ENCODE measurements at places on chromosomes 6 and 20.
A peak's percentile ranks its signal among the peaks of the same experiment; 100 is the strongest.

- no peak for DNase-seq
Measured at GRCh38 chr6:126422912-126423311, 83.0 kb downstream of the CENPW start.

DNA sequence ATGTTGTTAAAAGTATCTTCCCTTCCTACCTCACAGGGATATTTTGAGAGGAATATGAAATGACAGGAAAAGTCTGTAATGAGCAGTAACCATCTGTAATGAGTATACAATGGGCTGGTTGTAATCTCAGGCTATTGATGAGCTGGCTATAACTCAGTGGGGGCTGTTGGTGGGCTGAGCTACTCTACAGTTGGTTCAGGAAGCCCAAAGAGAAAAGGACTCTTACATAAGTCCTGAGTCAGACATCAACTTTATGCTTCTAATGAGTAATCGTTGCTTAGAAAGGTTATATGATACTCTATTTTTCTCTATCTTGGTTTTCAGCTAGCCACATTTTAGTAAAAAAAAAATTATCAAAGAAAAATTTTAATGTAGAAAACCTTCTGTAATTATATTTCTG lies 26.4 kb downstream of the ZNF391 start:
- no peak for DNase-seq

- DNase-seq, result no peak
Measured at GRCh38 chr6:43891072-43891870, 121.3 kb downstream of the VEGFA start.

DNA sequence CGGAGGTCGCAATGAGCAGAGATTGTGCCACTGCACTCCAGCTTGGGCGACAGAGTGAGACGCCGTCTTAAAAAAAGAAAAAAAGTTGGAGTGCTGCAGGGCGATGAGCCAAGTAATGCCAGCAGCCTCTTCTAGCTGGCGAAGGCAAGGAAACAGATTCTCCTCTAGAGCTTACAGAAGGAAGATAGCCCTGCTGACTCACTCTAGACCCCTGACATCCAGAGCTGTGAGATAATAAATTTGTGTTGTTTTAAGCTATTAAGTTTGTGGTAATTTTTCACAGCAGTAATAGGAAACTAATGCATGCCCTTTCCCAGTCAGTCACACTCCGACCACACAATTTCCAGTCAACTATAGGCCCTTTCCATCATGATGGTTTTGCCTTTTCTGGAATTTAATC lies 16.4 kb downstream of the PRSS16 start:
- no peak for DNase-seq

GRCh38 chr6:149984773-149985172 lies 21.0 kb downstream of the ULBP1 start:
- DNase-seq, result no peak

- no peak for DNase-seq
Measured at GRCh38 chr6:34469499-34469898, 3.6 kb downstream of the PACSIN1 start.

DNA sequence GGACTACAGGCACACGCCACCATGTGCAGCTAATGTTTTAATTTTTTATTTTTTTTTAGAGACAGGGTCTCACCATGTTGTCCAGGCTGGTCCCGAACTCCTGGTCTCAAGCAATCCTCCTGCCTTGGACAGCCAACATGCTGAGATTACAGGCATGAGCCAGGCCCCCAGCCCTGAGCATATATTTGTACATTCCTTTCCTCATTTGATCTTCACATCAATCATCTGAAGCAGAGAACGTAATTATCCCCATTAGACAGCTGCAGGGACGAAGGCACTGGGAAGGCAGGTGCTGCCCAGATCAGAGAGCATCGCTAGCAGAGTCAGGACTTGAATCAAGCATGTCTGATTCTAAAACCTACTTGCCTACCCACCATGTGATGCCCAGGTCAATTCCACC lies 41.0 kb upstream of the SIRPA start:
- no peak for DNase-seq

GRCh38 chr6:53326372-53327016 lies 22.3 kb downstream of the ELOVL5 start:
- DNase-seq, result peak; percentile 97

- no peak for DNase-seq
Measured at GRCh38 chr6:77487808-77488425, 24.6 kb upstream of the HTR1B start.

DNA sequence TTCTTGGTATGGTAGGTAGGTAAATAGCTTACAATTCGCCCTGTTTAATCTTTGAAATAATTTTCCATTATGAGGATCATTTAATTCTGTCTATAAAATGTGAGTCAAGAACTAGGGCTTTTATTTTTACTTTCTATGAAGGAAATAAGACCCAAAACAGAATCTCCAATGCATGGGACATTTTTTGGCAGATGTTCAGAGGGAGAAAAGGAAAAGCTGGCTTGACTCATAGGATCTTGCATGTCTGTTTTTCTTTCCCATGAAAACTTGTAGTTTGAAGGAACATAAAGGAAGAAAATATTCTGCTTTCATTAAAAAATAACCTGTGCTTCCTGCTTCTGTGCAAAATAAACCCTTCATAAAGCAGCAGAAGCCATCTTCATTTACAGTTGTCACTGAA lies 143.1 kb upstream of the INSM1 start:
- no peak for DNase-seq

DNA sequence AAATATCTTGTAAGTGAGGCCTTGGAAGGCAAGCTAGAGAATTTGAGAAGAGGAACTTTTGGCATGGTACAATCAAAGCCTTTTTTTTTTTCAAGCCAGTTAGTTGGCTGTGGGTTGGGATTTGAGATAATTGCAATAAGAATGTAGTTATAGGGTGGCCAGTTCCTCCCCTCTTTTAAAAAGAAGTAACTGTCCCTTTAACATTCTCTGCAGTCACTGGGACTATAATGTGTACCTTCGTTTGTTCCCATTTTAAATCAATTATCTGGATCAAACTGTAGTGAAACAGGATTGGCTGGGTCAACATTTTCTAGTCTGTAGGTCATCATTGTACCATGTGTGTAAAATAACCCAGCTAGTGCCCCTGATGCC lies 212.3 kb upstream of the LAMP5 start:
- DNase-seq, result no peak

GRCh38 chr6:144741659-144742058 lies 456.5 kb downstream of the UTRN start:
- DNase-seq, result no peak

- peak; percentile 52 for DNase-seq
Measured at GRCh38 chr6:112337209-112337638, 9.9 kb upstream of the RFPL4B start.

DNA sequence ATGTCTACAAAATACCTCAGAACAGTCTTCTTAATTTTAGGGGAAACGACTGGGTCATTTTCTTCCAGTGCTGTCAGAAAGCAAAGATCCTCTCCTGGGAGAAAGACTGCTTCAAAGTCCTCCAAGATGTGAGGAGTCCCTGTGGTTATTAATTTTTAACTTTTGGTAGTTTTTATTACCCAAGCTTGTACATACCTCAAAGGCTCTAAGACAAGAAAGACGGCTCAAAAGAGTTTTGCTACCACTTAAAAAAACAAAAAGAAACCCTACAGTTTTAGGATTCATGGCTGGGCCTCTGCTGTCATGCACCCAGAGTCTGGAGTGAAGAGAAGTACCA lies 56.1 kb upstream of the APCDD1L start:
- DNase-seq, result no peak

DNA sequence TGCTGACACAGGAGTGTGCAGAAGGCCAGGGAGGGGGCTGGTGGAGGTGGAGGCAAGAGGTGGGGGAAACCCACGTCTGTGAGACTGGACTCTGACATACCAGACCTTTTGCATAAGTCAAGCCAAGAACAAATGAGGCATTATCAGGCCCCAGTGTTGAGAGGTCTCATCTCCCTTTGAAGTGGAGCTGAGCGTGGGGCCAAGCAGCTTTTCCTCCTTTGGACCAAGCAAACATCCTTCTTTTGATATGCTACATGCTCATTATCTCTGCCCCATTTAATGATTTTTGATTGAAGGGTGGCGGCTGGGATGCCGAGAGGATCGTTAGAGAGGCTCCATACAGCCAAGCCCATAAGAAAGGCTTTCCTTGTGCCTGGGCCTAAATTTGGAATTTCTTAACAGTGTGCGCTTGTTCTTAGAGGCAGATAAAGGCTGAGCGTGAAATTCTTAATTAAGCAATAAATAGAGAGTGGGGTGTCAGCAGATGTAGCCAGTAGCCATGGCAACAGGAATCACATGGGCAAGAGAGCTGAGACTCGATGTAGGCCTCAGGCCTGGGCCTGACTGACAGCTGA lies 244.5 kb downstream of the PKHD1 start:
- DNase-seq, result no peak

GRCh38 chr20:50034567-50035180 lies 51.9 kb downstream of the SNAI1 start:
- DNase-seq, result no peak

DNA sequence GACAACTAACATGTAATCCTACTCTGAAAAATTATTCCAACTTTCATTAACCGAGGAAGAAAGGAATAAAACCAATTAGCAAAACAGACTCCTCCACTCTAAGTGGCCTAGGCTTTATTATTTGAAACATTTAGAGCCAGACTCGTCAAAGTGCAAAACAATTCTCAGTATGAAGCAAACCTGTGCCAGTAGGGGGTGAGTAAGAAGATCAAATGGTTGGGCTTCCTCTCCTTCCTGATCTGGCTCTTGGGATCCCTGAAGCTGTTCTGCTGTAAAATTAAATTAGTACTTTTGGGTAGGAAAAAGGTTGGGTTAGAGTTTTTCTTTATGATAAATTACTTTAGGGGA lies 177.6 kb upstream of the MAN1A1 start:
- DNase-seq, result no peak

DNA sequence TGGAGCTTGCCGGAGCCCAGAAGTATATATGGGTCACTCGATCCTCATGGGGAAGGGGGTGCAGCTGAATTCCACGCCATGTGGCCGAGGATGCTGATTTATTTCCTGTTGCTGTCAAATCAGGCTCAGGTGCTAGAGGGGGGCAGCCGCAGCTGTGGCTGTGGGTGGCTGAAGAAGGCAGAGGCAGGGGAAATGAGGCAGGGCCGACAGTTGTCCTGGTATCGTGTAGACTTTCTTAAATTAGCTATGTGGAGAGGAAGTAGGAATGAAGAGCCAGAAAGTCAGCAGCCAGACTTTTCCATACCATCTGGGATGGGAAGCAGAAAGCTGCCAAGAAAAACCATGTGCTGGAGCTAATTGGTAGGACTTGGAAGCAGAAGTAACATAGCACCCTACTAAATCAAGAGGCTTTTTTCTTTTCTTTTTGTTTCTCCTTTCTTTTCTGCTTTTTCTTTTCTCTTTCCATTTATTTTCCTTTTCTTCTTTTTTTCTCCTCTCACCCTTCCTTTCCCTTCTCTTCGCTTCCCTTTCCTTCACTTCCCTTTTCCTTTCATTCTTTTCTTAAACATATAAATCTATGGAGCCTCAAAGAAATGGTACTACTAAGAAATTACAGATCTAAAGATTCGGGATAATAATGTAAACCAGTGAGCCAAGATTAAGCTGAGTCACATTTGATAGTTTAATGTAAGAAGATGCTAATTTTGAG lies 90.6 kb upstream of the CD83 start:
- peak; percentile 53 for DNase-seq

DNA sequence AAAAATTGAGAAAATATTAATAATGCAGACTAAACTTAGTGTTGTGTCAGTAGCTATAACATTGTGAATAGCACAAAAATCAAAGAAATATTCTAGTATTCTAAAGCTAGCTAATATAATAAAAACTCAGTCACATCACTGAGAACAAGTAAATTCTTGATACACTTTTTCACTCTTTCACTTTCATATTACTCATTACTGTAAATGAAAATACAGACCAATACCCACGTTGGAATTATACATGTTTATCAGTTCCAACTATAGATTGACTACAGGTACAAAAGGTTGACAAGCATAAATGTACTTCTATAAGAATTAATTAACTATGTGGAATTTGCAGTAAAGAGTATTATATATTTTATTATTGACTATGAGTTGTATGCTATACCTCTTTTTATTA lies 1043.4 kb upstream of the FLRT3 start:
- DNase-seq, result no peak

- DNase-seq, result no peak
Measured at GRCh38 chr6:108632441-108632840, 71.7 kb downstream of the FOXO3 start.

GRCh38 chr20:2752567-2753460 lies 47.6 kb downstream of the CPXM1 start:
- no peak for DNase-seq

DNA sequence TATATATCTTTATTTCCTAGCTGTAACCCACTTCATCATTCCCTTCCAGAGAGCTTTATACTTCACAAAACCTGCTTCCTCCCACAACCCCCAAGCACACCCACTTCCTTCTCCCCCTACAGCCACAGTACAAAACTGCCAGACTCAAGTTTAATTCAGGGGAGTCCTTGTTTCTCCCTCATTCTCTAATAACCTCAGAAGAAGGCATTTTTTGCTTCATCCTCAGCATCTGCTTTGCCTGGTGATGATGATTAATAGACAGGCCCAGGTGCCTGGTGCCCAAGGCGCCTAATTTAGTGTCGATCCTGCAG lies 414.3 kb downstream of the KIF16B start:
- DNase-seq, result no peak

DNA sequence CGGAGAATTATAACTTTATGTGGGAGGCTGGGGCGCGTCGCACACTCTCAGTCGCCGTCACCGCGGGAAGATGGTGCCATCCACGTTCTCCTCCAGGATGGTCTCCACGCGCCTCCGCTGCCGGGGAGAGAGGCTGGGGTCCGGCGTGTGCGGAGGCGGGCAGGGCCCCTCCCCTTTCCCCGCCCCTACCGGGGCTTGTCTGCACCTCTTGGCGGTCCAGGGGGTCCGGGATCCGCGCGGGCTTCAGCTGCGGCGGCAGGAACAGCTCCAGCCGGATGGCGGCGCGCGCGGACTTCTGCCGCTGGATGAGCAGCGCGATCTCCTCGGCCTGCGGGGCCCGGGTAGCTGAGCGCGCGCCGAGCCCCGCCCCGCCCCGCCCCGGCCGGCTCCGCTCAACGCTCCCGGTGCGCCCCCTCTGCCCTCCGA lies 807 bp downstream of the LKAAEAR1 start:
- no peak for DNase-seq

GRCh38 chr6:160102956-160103824 lies 18.4 kb upstream of the SLC22A1 start:
- DNase-seq, result no peak

DNA sequence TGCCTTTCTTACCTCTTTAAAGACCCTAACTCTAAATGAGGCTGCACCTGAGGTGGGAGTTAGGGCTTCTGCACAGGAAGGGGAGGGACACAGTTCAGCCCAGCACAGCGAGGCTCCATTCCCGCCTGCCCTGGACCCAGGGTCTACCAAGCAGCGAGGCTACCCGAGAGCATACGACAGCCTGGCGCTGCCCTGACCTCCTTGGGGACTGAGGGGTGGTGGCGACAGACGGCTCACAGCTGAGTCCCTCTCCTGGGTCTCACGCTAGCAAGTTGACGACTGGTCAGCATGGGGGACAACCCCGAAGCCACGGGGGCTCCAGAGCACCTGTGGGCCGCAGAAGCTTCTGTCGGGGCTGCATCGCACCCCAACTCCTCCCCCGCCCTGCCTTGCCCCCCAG lies 24.4 kb downstream of the SLC17A9 start:
- no peak for DNase-seq

DNA sequence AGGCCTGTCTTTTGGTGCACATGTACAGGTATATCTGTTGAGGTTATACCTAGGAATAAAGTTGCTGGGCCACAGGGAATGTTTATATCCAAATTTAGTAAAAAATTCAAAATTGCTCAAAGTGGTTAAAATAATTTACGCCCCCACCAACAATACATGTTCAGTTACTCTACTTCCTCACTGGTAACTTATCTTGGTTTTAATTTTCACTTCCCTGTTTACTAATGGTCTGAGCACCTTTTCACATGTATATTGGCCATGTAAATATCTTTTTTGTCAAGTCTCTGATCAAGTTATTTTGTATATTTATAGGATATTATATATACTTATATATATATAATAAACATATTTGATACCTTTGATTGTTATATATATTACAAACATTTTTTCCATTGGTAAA lies 9.7 kb downstream of the PDE7B start:
- DNase-seq, result no peak

Data from AG04449 (cell line).